A549 (cell line): ENCODE measurements at places on chromosomes 7 and 10.

- no peak for DNase-seq
Measured at GRCh38 chr7:6011541-6011940, 2.5 kb downstream of the AIMP2 start.

- no peak for DNase-seq
Measured at GRCh38 chr7:3463696-3464095, 162.6 kb downstream of the SDK1 start.

DNA sequence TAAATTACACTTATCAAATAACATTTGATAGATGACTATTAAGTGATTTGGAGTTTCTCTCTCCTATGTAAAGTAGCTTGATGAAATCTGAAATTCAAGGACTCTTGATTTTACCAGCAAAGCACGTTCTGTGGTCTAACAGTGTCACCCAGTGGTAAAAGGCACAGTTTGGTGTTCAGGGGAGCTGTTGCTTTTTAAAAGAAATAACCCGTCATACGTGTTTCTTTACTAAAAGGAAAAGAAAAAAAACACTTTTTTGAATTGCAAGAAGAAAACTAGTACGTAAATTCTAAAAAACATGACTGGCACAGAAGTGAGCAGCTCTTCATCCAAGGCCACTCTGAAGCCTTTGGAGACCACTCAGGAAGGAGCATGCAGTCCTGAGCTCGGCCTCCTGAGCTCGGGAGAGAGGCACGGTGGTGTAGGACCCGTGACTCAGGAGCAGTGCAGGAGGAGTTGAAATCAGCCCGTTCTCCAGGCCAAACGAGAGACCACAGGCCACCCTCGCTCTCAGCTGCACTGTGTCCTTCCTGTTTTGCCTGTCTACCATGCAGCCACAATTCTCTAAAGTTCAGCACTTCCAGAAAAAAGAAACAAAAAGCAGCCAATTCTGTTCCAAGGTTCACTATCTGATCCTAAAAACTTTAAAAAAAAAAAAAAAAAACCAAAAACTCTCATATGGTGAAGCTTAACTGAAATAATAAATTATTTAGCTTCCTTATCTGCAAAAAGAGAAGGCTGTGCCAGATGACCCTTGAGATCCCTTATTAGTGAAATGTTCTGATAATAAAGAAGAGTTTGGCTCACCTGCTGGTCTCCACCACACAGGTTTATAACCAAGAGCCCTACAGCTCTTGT, 212.6 kb upstream of the FRMD4A start:
- no peak for DNase-seq

DNA sequence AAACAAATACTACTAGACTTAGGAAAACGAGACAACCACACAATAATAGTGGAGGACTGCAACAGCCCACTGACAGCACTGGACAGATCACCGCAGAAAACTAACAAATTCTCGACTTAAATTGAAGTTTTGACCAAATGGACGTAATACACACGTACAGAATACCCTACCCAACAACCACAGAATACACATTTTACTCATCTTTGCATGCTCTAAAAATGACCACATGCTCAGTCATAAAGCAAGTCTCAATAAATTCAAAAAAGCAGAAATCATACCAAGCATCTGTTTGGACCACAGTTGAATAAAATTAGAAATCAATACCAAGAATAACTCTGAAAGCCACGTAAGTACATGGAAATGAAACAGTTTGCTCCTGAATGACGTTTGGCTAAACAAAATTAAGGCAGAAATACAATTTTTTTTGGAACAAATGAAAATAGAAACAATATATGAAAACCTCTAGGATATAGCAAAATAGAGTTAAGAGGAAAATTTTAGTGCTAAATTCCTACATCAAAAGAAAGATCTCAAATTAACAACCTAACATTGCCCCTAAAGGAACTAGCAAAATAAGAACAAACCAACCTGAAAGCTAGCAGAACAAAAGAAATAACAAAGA, 30.6 kb downstream of the MAPK8 start:
- no peak for DNase-seq
